ENCODE measurements at places on chromosomes 4 and X.
A peak's percentile ranks its signal among the peaks of the same experiment; 100 is the strongest.

- no peak for DNase-seq
These were observed 864.9 kb upstream of the SLIT2 start for GRCh38 chr4:19386786-19387185.

DNA sequence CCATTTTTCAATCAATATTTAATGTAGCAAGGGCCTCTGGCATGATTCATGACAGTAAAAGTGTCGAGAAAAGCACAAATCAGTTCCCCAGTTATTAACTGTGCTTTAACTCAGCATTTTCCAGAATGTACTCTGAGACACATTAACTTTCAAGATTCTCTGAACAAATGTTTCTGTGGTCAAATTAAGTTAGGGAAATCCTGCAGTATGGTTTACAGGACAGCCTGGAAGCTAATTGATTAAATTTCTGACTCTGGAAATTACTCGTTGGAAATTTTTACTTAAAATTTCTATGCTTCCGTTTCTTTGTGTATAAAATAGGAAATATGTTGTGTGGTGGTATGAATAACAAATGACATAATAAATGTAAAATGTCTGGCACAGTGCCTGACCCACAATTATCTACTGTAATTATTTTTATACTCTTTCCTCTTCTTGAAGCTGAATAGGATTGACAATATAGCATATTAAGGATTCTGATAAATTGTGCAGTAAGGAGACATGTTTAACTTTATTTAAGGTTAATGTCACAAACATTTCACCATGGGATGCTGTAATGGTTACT, 33.7 kb downstream of the STK32B start:
- no peak for DNase-seq

GRCh38 chr4:154044742-154045485, 256.0 kb upstream of the SFRP2 start:
- DNase-seq, result no peak

GRCh38 chrX:111352424-111352823, 59.6 kb downstream of the DCX start:
- DNase-seq, result no peak

DNA sequence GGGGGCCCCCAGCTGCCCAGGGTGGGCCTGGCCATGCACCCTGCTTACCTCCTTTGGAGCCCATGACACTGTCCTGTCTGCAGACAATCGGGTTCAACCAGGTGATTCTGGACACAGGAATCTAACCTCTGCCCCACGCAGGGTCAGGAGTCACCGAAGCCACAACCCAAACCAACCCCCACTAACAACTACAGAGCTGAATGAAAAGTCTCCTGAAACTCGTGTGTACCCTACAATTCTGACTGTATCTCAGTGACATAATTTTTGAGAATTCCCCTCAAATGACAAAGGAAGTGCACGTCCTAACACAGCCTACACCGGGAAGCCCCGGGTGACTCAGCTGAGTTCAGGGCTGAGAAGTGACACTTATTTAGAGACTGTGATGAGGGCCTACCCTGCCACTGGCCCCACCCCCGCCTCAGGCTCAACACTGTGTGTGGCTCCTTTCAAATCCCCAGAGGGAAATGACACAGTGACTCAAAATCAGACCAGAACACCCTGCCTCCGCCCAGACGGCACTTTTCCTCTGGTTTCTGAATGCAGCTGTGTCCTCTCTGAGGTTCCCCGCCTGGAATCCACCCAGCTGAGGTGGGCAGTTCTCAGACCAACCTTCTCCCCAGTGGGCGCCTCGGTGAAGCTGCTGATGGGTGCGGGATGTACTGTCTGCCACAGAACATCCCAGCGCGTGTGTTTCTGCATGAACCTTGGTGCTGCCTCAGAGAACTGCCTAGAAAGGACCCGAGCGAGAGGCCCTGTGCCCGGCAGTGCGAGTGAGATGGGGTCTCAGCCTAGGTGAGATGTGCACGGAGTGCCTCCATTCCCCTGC, 9.9 kb downstream of the TNIP2 start:
- DNase-seq, result peak; percentile 77

GRCh38 chrX:41723826-41724225, at the start of gene GPR82:
Gene GPR82 (plus strand): TSS chrX:41724181. CDS start chrX:41727027, 2,846 bp downstream.
- no peak for DNase-seq

- DNase-seq, result no peak
These were observed 763.6 kb upstream of the AGA start for GRCh38 chr4:178205826-178206225.

GRCh38 chr4:25953740-25954139, 39.7 kb downstream of the SMIM20 start:
- no peak for DNase-seq

Data from effector memory CD8-positive, alpha-beta T cell (primary cell).